ENCODE measurements at places on chromosomes 11 and 22.
A peak's percentile ranks its signal among the peaks of the same experiment; 100 is the strongest.

DNA sequence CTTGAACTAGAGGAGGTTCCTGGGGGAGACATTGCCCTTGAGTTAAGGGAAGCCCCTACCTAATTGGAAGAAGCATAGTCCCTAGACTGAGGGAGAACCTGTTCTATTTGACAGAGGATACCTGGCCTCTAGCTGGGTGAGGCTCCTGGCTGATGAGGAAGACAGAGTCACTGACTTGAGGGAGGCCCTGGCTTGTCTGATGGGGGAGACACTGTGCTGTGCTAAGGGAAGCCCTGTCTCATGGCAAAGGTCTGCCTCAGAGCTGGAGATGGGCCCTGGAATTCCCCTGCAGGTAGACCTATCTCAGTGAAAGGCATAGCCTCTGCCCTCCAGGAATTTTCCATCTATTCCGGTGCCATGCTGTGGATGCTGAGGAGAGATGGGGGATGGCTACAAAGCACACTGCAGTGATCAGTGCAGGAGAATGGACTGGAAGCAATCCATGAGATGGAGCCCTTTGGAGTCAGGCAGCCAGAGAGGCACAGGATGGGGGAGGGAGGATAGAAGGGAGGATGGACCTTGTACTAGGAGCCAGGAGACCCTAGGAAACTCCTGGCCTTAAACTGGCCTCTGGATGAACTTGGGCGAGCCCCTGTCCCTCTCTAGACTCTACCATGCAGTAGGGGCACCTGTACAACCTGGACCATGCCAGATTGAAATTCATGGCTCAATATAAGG is 39.9 kb downstream of the SLCO2B1 start:
- no peak for DNase-seq

GRCh38 chr11:82507288-82507687 is 226.4 kb downstream of the FAM181B start:
- DNase-seq = no peak

- DNase-seq = no peak
Observed at GRCh38 chr11:77799338-77799737, 21.2 kb downstream of the RSF1 start.

DNA sequence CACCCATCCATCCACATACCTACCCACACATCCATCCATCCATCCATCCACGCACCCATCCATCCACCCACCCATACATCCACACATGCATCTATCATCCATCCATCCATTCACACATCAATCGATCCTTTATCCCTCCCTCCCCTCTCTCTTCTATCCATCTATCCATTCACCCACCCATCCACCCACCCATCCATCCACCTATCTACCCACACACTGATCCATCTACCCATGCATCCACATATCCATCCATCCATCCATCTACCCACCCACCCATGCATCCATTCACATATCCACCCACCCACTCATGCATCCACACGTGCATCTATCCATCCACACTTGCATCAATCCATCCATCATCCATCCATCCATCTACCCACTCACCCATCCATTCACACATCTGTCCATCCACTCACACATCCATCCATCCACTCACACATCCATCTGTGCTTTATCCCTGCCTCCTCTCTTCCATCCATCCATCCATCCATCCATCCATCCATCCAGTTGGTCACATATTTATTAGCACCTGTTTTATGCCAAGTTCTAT is 366.1 kb downstream of the CTTN start:
- DNase-seq = no peak

DNA sequence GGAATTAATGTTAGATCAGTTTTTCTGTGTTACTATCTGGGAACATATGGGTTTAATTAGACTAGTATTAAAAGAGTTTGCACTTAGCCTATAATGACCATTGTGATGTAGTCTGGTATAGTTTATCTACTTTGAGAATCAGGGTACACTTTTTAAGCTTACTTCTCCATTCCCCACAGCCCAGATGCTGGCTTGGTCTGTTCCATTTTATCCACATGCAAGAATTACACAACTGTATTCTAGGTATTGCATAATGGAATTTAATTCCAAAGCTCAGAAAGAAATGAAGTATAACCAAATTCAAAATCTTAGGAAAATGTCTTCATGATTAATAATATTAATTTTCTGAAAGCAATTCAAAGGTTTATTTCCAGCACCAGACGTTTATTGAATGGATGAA is 122.2 kb upstream of the PDGFD start:
- no peak for DNase-seq

GRCh38 chr11:12599408-12600143 is 74.6 kb upstream of the TEAD1 start:
- DNase-seq = no peak

DNA sequence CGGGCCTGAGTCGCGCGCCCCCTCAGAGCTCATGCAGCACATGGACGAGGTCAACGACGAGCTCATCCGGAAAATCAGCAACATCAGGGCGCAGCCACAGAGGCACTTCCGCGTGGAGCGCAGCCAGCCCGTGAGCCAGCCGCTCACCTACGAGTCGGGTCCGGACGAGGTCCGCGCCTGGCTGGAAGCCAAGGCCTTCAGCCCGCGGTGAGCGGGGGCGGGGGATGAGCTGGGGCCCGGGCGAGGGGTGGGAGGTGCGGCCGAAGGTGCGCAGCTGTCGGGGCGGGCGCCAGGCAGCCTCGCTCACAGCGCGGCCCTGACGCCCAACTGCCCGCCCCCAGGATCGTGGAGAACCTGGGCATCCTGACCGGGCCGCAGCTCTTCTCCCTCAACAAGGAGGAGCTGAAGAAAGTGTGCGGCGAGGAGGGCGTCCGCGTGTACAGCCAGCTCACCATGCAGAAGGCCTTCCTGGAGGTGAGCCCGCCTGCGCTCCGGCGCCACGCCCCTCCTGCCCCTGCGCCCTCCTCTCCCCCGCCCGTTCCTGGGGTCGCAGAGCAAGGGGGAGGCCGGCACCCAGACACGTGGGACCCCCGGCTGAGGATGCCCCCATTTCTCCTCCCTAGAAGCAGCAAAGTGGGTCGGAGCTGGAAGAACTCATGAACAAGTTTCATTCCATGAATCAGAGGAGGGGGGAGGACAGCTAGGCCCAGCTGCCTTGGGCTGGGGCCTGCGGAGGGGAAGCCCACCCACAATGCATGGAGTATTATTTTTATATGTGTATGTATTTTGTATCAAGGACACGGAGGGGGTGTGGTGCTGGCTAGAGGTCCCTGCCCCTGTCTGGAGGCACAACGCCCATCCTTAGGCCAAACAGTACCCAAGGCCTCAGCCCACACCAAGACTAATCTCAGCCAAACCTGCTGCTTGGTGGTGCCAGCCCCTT is 20.5 kb downstream of the EPS8L2 start:
- no peak for DNase-seq

GRCh38 chr11:66739983-66740382 is 11.0 kb upstream of the SPTBN2 start:
- DNase-seq = no peak

DNA sequence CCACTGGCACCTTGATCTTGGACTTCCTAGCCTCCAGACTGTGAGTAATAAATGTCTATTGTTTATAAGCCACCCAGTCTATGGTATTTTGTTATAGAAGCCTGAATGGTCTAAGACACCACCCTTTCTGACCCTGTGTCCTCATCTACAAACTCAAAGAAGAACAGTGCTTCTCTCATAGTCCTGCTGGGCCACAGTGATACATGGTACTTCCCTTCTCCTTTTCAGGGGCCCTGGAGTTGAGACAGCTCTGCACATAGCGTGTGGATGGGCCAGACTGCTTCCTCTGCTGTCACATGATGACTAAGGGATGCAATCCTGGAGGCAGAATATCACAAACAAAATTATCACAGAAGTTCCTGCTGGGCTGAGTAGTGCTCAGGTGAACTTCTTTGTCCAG is 5.0 kb downstream of the KCNJ11 start:
- DNase-seq = no peak

DNA sequence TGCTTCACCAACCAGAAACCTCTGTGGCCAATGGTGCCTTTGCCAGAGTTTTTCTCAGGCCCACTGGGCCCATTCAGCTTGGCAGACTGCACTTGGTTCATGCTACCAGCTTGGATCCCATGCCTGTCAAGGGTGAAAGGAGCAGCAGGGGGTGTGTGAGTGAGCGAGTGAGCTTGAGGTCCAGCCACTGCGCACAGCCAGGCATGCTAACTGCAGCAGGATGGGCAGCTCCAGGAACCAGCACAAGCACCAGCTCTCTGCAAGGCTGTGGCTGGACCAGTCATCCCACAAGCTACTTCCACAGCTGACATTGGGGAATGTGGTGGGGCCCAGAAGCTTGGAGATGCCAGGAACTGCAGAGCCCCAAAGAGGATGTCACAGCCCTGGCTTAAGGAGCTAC is 40.8 kb downstream of the DDIAS start:
- DNase-seq = no peak

- DNase-seq = peak; percentile 17
Observed at GRCh38 chr11:133681901-133682300, 149.6 kb upstream of the OPCML start.

DNA sequence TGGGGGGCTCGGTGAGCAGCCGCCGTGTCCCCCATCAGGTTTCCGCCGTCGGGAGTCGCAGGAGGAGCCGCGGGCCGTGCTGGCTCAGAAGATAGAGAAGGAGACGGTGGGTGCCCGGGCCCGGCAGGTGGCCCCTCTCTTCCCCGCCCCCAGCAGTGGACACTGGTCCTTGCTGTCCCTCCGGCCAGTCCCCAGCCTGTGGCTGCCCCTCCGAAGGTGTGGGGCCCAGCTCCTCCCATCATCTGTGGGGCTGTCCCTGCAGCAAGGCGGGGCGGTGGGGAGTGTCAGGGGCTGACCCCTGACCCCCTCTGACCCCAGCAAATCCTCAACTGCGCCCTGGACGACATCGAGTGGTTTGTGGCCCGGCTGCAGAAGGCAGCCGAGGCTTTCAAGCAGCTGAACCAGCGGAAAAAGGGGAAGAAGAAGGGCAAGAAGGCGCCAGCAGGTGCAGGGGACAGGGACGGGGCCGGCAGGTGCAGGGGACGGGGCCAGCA is 15.3 kb downstream of the EPS8L2 start:
- DNase-seq = no peak

Measured in NCI-H1694 treated with DMSO at 0.1 percent for 48 hours (cell line).